Breast epithelium (tissue), 4 donors: ENCODE measurements at places on chromosomes 4 and X.

DNA sequence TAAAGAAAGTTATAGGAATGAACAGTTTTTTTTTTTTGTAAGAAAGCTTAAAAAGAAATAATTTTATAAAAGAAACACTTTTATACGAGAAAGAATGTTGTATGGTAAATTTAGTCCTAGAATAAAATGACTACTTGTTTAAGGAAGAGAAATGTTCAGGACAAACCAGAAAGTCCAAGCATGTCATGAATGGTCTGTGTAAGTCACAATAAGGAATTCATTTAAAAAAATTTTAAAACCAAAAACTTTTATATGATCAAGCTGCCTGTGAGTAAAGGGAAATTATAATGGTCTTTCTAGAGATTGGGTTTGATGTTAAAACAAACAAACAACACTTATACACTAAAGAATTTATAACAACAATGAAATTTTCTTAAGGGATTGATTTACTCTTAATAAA, 858.9 kb upstream of the PCDH7 start:
- no peak for DNase-seq

DNA sequence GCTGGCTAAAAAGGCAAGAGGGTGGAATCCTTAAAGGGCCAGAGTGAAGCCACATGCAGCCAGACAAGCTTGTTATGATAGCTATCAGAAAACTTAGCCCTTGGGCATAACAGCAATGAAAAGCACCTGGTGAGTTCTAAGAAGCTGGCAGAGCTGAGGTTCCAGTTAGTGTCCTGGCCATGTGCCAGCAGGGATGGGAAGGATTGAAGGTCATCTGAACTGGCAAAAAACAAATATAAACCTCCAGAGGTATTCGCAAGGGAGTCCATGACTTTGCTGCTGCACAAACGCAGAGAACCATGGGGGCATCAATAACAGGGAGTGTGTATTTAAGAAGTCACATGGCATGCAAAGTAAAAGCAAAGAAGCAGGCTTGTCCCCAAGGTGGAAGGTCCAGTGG, 208.9 kb downstream of the FAM47A start:
- peak; percentile 21 for DNase-seq

- DNase-seq, result no peak
Observed at GRCh38 chr4:174036576-174036975, 246.9 kb downstream of the FBXO8 start.

- no peak for DNase-seq
Observed at GRCh38 chrX:68365341-68365740, 68.0 kb downstream of the OPHN1 start.

DNA sequence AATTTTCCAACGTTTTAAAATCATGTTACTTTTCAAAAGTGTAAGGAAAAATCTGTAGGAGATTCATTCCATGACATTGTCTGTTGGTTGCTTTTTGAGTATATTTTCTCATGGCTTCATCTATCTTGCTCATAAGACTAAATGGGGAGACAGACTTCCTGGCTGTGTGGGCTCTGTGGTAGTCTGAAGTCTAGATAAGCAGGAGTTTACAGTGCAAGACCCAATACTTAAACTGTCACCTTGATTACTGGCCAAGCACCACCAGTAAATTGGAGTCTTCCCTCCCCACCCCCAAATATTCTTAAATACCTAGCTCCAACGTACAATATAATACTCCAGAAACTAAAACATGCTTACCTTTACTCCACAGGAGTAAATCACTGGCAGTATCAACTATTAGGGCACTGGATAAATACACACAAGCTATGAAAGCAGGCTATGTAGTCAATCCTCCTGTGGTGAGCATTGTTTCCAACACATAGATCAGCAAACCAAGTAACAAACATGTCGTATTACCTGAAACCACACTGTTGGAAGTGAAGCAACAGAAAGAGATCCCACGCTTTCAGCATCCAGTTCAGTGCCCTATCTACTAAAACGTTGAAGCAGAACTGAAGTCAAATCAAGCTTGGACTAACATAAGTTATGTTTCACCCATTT, 6.2 kb downstream of the HNRNPD start:
- no peak for DNase-seq

DNA sequence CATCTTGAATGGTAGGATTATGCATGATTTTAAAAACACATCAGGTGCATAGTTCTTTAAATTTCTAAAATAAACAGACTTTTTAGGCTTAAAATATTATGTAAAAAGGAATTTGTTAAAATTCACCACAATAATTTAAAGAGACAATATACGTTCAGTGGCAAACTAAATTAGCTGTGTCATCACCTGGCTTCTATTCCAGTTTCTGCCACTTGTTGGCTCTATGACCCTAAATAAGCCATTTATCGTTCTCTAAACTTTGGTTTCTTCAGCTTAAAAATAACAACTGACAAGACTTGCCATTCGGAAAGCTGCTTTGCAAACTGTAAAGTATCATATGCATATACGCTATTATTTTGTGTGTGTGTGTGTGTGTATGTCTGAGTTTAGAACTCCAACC, 141.3 kb downstream of the MGST2 start:
- DNase-seq, result no peak

DNA sequence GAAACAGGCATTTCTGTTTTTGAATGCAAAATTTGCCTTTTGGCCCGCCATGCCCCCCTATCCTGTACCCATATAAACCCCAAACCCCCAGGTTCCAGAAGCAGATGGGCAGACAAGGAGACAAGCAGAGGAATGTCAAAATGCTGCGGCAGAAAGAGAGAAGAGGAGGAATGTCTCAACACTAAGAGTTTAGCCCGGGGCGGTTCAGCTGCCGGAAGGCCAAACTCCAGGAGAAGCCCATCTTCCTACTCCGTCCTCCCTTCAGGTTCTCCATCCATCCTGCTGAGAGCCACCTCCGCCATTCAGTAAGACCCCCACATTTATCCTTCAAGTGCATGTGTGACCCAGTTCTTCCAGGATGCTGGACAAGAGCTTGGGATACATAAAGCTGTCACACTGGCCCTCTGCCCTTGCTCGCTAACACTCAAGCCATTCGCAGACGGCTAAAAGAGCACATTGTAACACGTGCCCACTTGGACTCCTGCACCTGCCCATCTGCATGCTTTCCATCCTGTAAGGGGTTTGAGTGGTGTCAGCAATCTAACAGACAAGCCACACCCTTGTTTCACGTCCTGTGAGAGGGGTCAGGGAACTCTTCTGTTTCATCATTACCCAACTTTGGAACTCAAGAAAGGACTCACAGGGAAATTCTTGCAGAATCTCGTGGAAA, 31.3 kb downstream of the TLR10 start:
- no peak for DNase-seq

GRCh38 chrX:121987163-121987562, 939.8 kb downstream of the GLUD2 start:
- no peak for DNase-seq

GRCh38 chr4:2245787-2246275, 3.9 kb upstream of the HAUS3 start:
- no peak for DNase-seq

GRCh38 chr4:169615467-169616106, 3.2 kb upstream of the NEK1 start:
- DNase-seq, result no peak

GRCh38 chrX:52437212-52437611, 58.4 kb upstream of the XAGE1A start:
- DNase-seq, result no peak

GRCh38 chr4:63269156-63269555, 1140.1 kb downstream of the TECRL start:
- no peak for DNase-seq

DNA sequence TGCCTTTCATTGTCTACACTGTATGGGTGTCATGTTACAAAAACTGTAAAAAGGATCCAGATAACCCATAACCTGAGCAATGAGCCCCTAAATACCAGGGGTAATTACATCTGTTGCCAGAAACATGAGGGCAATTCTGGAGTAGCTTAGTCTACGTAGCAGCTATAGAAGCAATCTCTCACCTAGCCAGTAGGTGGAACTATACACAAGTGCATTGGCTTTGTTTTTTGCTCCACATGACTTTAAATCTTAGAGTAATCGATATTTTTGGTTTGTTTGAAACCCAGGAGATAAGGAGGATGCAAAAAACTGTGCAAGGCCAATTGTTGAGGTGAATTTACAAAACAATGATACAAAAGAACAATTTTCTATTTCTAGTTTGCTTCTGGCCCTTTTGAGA, 57.5 kb downstream of the GPR82 start:
- DNase-seq, result no peak

DNA sequence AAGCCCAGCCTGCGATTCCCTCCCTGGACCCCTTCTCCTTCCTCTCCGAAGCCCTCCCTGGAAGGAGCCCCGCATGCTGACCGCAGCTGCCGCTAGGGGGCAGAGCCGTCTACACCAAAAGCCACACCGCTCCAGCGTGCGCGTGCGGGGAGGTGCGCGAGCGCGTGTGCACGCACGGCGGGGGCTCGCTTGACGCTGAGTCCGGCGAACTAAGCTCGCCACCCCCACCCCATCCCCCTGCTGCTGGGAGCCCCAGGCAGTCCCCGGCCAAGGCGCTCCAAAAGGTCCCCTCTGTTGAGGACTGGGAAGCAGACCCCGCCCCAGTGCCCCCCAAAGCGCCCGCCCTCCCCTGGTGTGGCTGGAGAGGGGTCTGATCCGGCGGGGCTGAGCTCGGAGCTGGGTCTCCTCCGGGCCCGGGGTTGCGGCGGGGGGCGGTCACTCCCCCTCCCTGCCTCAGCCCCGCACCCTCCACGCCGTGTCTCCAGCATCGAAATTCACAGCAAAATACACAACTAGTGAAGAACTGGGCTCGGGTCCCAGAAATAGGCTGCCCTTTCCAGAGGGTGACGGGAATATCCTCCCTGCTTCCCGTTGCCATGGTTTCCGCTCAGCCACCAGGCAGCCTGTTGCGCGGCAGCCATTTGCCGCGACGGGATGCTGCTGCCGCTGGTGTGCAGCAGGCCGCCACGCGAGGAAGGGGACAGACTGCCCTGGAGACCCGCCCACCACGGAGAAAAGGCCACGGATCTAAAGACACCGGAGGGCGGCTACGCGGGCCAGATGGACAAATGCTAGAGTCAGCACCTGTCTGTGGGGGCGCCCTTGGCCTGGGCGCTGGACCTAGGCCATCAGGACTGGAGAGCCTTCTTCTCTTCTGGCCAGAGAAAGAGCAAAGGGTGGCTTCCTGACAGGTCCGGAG, 11.2 kb upstream of the CCNQ start:
- peak; percentile 39 for DNase-seq

DNA sequence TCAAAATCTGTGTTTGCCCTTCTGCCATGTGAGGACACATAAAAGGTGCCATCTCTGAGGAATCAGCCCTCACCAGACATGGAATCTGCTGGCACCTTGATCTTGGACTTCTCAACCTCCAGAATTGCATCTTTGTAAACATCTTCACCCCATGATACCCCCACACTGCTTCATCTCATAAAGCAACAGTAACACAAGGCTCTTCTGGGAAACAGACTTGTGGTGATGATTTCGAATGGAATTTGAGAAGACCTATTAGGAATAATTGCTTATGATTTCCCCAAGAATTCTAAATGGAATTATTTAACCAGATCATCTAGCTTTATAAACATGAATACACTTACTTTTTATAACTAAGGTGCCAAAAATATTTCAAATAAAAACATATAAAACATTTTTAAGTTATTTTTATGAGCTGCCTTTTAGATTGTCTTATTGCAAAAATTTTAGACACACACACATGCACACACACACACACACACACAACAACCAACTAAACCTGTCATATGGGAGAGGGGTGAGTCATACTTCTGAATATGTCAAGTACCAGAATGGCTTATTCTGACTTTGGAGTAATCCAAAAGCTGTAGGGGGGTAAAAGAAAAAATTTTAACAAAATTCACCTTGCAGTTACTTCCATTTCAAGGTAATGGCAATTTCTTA, 82.0 kb downstream of the USP46 start:
- no peak for DNase-seq

DNA sequence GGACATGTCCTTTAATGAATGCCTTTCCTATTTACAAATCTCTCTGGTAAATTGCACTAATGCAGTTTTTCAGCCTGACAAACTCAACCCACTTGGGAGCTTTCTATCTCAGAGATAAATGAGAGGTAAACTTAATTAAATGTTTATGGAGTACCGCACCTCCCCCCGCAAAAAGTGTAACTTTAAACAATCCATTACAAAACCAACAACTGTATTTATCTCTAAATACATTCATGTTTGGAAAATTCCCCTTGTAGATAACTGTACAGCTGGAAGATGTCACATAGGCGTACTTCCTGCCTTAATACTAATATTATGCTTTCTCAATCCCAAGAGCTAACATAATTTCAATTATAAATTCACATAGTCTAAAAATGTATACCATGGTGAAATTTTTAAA, 215.5 kb downstream of the LDB2 start:
- DNase-seq, result no peak

- DNase-seq, result no peak
Observed at GRCh38 chr4:128285085-128285997, 2.3 kb downstream of the PGRMC2 start.

- DNase-seq, result no peak
Observed at GRCh38 chr4:99403380-99404184, 31.6 kb downstream of the ADH7 start.

DNA sequence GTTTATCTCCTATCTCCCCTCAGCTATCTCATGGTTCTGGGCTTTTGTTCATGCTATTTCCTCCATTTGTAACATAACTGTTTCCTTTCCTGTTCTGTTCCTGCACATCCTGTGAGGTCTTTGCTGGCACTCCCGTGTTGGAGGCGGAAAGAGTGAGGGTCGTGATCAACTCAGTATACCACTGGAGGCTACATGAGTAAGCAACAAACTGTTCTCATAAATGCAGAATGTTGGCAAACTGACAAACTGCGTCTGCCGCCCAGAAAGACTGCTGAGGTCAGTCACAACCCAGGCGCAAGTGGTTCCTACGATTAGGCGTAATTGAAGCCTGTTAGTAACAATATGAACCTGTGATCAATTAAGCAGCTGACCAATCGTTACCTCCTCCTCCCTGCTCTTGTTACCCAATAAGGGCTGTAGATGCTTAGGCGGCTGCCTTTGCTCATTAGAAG, 48.8 kb downstream of the C4orf33 start:
- DNase-seq, result no peak

GRCh38 chrX:112820364-112821268, 20.0 kb downstream of the AMOT start:
- no peak for DNase-seq

GRCh38 chr4:98544818-98545414, 113.5 kb downstream of the TSPAN5 start:
- no peak for DNase-seq

GRCh38 chr4:168336837-168337549, 18.4 kb upstream of the DDX60 start:
- no peak for DNase-seq

DNA sequence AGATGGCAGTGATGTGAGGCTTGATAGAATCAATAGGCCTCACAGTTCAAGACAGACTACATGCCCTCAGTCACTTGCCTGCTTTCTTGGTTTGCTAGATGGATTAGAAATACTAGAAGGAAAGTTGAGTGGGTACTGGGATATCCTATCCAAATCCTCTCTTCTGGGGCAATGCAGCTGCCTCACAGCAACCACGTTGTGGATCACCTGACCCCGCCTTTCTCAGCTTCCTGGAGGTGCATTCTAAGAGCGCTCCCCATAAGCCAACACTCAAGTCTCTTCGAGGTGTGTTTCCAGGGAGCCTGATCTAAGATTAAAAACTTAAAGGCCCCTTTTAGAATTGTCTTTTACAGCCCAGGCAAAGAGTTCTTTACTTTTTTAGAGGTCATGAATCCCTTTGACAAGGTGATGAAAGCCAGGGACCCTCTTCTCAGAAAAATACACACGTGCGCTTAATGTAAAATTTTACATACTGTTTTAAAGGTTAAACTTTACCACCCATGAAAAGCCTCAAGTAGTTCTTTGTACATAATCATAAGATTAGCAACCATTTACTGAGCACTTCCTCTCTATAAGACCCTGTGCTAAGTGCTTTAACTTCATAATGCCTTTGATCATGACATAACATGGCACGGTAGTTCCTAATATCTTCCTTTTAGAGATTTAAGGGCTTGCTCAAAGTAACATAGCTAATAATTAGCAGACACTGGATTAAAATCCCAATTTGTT, 840 bp upstream of the RPL34 start:
- no peak for DNase-seq
